IPS DF 6.9 (cell line): ENCODE measurements at places on chromosomes 1 and 21.

GRCh38 chr1:225987491-225988316 is 11.4 kb downstream of the SDE2 start:
- no peak for DNase-seq

- DNase-seq = no peak
Observed at GRCh38 chr1:89331890-89332289, 32.0 kb upstream of the GBP6 start.

DNA sequence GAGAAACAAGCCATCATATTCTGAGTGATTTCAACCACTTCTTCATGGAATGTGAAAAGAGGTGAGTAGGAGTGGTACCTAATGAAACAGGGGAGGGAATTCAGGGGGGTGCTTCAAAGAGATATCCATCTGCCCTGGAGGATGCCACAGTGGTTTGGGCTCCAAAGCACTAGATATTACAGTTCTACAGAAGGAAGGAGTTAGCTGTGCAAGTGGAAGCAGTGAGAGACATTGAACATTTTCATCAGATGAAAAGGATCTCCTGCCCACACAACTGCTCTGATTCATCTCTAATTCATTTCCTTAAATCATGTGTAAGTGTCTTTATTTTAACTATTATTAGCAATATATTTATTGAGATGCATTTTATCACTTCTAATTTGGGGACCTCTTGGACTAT is 2.8 kb upstream of the RGS5 start:
- DNase-seq = no peak

DNA sequence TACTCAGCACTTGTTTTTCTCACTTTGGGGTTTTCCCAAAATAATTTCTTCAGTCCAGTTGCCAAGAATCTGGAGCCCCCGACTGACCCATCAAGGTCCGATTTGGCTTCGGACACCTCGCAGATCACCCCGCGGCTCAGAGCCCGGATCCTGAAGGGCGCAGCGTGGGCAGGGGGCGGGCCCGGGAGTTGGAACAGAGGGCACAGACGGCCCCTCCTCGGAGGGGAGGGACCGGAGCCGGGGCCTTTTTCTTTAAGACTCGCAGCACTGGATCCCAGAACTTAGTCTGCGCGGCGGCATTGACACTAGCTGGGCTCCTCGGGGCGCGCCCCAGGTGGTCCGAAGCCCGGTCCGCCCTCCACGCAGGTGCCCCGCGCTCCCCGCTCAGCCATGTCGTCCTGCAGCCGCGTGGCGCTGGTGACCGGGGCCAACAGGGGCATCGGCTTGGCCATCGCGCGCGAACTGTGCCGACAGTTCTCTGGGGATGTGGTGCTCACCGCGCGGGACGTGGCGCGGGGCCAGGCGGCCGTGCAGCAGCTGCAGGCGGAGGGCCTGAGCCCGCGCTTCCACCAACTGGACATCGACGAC is at the start of gene CBR3:
Gene CBR3 (plus strand): TSS at position 277 of the 588 bp plus-strand sequence. CDS start 114 bp downstream, at position 391.
- no peak for DNase-seq

GRCh38 chr1:109304226-109304920 is 2.4 kb downstream of the MYBPHL start:
- DNase-seq = no peak

- DNase-seq = no peak
Observed at GRCh38 chr1:173175514-173176145, 31.5 kb downstream of the TNFSF4 start.
